Hindlimb muscle (tissue), 1 donor: ENCODE measurements at places on chromosomes 5 and 9.

GRCh38 chr9:71268871-71269635, 147.6 kb upstream of the TRPM3 start:
- DNase-seq, result no peak

DNA sequence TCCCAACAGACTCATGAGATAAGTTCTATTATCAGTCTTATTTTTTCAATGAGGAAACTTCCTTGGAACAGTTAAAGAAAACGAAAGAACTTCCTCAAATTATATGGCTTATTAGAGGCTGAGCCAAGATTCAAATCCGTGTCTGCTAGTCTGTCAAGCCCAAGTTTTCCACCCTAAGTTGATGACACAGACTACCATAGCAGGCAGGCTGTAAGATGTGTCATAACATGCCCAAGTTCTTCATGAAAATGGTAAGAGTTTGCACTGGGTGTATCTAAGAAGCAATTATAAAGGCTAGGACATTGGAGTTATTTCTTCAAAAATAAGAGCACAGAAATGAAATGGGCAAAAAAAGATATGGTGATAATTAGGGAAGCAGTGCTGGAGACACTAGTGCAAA, 634.5 kb downstream of the BRINP1 start:
- DNase-seq, result no peak

DNA sequence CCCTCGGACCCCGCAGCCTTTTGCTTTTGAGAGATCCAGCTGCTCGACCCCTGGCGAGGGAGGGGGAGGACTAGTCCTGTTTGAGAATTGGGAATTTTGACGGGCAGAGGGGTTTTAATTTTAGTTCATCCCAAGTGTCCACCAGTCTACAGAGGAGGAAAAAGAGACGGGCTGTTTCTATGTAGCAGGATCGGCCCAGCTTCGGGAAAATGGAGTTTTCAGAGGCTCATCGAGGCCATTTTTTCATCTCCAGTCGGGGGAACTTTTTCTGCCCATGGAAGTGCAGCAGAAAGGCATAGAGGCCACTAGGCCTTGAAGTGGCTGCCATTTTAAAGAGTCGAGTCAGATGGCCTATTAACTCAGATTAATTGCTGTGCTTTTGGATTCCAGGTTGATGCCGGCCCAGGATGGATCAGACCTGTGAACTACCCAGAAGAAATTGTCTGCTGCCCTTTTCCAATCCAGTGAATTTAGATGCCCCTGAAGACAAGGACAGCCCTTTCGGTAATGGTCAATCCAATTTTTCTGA, 1.2 kb downstream of the NSD1 start:
- no peak for DNase-seq

GRCh38 chr5:53253421-53253871, 143.9 kb upstream of the MOCS2 start:
- DNase-seq, result no peak

GRCh38 chr5:128537221-128537999, 635 bp downstream of the FBN2 start:
- peak; percentile 62 for DNase-seq

DNA sequence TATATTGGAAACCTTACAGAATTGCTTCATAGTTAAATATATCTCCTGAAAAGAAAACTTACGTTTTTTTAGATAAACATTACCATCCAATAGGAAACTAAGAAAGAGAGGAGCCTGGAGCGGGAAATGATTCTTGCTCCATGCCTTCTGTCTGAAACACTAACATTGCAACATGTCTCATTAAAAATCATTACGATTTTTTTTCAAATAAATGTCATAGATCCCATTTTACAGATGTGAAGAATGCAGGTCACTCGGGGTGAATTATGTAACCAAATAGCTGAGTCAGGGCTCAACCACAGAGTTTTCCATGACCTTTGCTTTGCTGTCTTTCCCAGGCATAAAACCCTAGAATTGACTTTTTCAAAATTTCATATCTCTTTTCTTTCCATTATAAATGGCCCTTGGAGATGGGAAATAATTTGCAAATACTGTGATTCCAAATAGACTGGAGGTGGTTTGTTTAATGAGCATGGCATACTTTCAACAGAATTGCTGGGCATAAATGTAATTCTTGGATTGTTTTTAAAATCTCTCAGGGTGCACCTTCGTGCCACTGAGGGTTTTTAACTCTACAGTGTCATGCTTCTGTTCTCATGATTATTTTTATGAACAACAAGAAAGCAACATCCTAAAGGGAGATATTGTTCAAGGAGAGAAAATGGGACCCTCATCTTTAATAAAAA, 302.8 kb downstream of the EBF1 start:
- DNase-seq, result no peak

GRCh38 chr9:37905131-37905505, 1.2 kb upstream of the SLC25A51 start:
- no peak for DNase-seq

DNA sequence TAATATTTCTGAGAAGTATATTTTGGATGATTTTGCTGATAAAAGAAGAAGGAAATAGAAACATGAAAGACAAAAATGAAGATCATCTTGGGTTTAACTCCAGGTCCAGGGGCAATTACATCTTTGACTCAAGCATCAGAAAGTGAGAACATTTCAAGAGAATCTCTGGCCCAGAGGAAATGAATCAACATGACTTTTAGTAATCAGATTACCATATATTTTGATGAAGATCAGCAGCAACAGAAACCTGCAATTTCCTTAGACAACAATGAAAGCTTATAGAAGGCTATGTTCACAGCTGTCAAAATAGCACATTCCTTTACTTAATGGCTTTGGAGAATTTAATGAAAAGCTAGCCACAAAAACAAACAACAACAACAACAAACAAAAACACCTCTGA, 638.1 kb downstream of the EFNA5 start:
- DNase-seq, result no peak

GRCh38 chr5:67431191-67431590, 234.6 kb upstream of the CD180 start:
- DNase-seq, result no peak

DNA sequence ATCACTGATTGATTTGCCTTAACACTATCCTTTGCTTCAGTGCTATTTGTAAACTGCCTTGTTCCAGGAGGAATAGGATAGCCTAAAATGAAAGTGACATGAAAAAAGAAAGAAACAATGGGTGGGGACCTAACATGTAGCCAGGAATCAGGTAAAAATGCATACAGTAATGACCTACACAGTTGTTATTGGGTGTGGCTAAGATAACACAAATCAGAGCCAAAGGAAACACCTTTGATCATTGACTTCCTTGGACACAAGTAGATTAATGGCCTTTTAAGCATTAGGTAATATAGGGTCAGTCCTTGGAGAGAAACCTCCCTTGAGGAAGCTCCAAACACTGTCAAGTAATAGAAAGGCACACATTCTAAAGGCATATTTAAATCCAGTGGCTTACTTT, 220.4 kb downstream of the TRPM3 start:
- DNase-seq, result no peak

GRCh38 chr5:17151686-17152085, 65.7 kb upstream of the BASP1 start:
- no peak for DNase-seq

- DNase-seq, result no peak
These were observed 191.5 kb downstream of the ZNF608 start for GRCh38 chr5:124554746-124555578.

- DNase-seq, result no peak
These were observed 88.9 kb upstream of the CACNA1B start for GRCh38 chr9:137788561-137789294.

- no peak for DNase-seq
These were observed 334.9 kb upstream of the DAB2 start for GRCh38 chr5:39759701-39760100.
